Hematopoietic multipotent progenitor cell treated with erythropoietin and hydrocortisone succinate and interleukin-3 and kit ligand, for 15 days (in vitro differentiated cells): ENCODE measurements at places on chromosomes 12 and 14.

- DNase-seq: no peak
Measured at GRCh38 chr14:75155169-75155568, 21.2 kb downstream of the TMED10 start.

- DNase-seq: peak; percentile 23
Measured at GRCh38 chr14:24690492-24690891, 56.5 kb upstream of the GZMB start.

- no peak for DNase-seq
Measured at GRCh38 chr14:101109347-101109638, 205.8 kb upstream of the RTL1 start.

DNA sequence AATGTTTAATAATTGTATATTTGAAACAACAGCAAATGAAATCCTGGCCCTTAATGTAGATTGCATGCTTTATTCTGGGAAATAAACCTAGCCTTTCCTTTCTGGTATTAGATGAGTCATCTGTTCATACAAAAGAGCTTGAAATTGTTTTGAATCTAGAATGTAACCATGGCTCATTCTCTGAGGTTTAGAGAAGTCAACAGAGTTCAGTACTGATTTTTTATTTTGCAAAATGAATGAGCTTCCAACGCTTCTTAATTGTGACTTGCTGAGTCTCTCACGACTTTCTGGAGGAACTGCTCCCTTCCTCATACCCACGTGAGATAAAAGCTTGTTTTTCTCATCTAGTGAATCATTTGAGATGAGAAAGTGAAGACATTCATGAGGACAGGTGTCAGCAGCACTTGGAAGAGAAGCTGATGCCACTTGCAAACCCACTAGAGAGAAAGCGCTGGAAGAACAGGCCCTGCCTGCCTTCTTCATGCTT lies 509.6 kb downstream of the VRK1 start:
- DNase-seq: no peak

- no peak for DNase-seq
Measured at GRCh38 chr14:88030079-88030478, 25.1 kb downstream of the GPR65 start.
